ENCODE measurements at places on chromosomes 2 and 18.

DNA sequence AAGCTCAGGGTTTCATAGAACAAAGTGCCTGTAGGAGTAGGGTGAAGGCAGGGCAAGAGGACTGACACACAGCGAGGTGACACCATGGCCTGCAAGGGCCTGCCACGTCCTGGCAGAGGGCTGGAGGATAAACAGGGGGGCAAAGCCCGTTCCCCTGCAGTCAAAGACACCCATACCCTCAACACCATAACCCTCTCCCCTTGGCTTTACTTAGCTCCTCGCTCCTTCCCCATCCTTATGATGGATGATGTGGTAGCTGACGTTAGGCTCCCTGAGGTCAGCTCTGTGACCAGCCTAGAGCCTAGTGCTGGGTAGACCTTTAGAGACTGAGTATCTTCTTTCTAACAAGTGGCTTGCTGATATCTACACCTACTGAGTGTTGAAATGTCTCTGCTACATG lies 683.3 kb upstream of the HS6ST1 start:
- no peak overlapping the region for H3K4me3 ChIP-seq
- no peaks in the 10 kb centered on the region for H3K36me3 ChIP-seq
- no peak for DNase-seq
- H3K27me3 ChIP-seq: no peaks in the 10 kb centered on the region

DNA sequence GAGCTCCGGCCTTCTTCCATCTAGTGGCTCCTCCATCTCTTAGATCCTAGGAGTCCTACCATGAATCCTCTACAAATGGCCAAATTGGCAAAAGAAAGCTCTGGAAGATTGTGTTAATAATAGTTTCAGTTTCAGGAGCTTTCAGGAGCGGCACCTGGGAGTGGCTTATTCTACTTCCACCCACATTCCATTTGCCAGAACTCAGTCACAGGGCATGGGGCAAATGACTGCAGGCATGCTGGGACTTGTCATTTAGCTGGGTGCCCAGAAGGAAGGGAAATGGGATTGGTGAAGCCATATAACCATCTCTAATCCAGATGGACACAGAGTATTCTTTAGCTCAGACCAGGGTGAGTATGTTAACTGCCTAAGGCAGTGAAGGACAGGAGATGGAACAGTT lies 3.6 kb upstream of the LRATD1 start:
- H3K27me3 ChIP-seq: peaks cover 33% of the 10 kb centered on the region
- H3K27ac ChIP-seq: no peak overlapping the region
- no peak for DNase-seq
- H3K4me3 ChIP-seq: no peak overlapping the region
- H3K36me3 ChIP-seq: no peaks in the 10 kb centered on the region
- H3K4me1 ChIP-seq: no peaks in the 10 kb centered on the region

DNA sequence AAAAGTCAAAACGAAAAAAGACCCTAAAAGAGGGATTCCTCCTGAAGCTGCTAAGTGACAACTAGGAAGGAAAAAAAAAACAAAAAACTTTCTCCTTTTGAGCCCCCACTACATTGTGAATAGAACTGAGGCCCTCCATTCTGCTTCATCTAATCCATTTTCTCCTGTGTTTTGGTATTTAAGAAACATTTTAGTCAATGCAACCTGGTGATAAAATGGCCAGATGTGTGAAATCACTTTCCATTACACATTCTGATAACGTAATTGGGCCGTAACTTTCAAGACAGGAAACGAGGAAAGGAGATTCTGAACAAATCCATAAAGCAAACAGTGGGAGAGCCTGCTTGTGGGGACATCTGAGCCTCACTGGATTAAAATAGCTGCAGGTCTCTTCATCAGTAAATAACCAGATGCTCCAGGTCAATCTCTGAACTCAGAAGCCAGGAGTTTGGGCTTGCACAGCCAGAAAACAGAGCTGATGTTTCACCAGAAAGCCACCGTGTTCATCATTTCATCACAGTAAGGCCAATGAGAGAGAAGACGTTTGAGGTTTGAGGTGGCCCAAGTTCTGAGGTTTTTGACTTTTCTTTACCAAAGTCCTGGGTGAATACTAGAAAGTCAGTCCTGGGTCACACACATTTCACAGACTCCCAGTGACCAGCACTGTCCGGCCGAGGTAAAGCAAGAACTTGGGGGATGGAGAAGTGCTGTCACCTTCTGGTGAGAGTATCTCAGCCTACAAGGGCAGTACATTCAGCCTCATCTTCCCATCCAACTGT lies 47.8 kb downstream of the TGFA start:
- DNase-seq: no peak
- no peaks in the 10 kb centered on the region for H3K36me3 ChIP-seq
- no peaks in the 10 kb centered on the region for H3K4me1 ChIP-seq
- no peak overlapping the region for H3K4me3 ChIP-seq
- H3K27ac ChIP-seq: no peak overlapping the region

- no peaks in the 10 kb centered on the region for H3K27me3 ChIP-seq
- no peaks in the 10 kb centered on the region for H3K36me3 ChIP-seq
- H3K27ac ChIP-seq: no peak overlapping the region
- no peak for DNase-seq
- peaks cover 12% of the 10 kb centered on the region for H3K4me1 ChIP-seq
- H3K4me3 ChIP-seq: no peak overlapping the region
Measured at GRCh38 chr18:76487070-76487469, 8.0 kb downstream of the ZNF516 start.

DNA sequence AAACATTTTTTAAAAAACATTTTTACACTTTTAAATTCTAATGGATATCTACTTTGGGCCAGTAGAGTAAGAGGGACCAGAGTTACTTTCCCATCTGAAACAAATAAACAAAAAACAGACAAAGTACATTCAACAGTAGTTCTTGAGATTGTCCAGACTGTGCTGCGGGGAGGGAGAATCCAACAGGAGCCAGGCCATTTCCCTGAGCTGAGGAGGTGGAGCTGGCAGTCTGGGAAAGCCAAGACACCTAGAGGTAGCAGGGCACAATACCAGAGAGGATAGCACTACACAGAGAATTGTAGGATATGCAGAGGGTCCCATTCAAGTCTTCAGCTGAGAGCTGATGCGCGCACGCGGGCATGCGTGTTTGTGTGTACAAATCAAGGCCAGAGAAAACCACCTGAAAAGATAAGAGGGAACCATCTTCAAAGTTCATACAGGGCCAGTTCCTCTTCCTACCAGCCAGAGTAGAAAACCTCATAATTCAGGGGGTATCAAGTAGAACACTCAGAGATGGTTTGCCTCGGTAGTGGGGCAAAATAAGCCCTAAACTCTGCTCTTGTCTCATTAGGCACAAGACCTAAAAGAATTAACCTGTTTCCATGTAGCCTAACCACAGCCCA lies 44.0 kb downstream of the PTRHD1 start:
- no peaks in the 10 kb centered on the region for H3K4me1 ChIP-seq
- no peak for DNase-seq
- no peak overlapping the region for H3K4me3 ChIP-seq
- H3K36me3 ChIP-seq: peaks cover 47% of the 10 kb centered on the region
- H3K27ac ChIP-seq: no peak overlapping the region

DNA sequence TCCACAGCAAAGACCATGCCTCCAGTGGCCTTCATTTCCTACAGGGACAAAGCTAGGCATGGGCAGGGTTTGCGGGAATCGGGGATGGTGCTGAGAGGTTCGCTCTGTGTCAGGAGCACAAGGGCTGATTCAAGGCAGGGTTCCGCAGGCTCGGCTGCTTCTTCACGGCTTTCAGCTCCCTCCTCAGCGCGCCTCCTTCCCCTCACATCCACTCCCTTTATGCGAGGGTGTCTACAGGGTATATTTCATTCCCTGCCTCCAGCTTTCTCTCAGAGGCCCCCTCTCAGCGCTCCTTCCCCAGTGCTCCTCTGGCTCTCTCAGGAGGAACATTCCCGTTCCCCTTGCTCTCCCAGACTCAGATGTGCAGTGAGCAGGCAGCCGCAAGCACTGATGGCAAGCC lies 78.7 kb upstream of the ASB18 start:
- no peaks in the 10 kb centered on the region for H3K27me3 ChIP-seq
- H3K4me1 ChIP-seq: no peaks in the 10 kb centered on the region
- DNase-seq: no peak
- no peak overlapping the region for H3K27ac ChIP-seq

DNA sequence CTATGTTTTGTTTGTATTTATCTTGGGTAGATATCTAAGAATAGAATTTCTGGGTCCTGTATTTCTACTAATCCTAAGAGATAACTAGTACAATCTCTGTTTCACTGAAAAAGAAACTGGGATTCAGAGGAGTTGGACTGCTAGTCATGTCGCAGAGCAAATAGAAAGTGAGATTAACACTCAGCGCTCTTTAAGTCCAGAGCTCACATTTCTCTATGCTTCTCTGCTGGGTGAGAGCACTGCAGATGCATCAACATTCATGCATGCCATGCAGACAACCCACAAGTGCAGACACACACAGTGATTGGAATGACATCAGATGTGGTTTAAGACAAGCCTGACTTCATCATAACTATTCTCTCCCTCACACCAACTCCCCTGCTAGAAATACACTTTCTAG lies 563.8 kb downstream of the TDRD15 start:
- no peaks in the 10 kb centered on the region for H3K27me3 ChIP-seq
- H3K4me3 ChIP-seq: no peak overlapping the region
- no peak overlapping the region for H3K27ac ChIP-seq
- DNase-seq: no peak
- no peaks in the 10 kb centered on the region for H3K4me1 ChIP-seq
- no peaks in the 10 kb centered on the region for H3K36me3 ChIP-seq

DNA sequence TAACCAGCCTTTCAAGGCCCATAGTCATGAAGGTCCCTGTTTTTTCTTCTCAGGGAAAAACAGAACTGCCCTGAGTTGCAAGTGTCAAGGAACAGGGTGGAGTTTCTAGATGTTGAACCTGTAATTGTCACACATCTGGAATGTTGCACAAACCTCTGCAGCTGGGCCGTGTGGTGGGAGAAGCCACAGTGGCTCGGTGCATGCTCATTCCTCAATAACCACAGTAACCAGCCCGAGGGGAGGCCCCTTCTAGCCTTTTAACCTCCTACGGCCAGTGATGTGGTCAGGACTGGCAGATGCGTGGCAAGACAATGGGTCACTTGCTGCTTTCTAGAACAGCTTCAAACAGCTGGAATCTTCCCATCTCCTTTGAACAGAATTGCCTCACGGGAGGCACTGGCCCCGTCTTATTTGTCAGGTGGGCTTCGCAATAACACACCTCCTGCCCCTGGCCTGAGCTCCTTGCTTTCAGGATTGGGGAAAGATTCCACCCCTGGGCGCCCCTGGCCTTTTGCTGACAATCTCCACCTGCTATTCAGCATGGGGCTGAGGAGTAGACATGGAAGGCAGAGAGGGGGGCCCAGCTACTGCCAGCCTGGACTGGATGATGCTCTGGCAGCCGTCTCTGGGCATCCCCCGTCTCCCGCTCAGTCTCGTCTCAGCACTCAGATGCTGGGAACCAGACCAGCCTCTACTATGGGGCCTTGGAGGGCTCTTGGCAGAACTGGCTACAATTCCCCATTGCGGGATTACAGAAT lies 102.9 kb downstream of the KLHL29 start:
- H3K4me3 ChIP-seq: no peak overlapping the region
- H3K36me3 ChIP-seq: no peaks in the 10 kb centered on the region
- H3K4me1 ChIP-seq: no peaks in the 10 kb centered on the region
- DNase-seq: no peak
- no peaks in the 10 kb centered on the region for H3K27me3 ChIP-seq
- no peak overlapping the region for H3K27ac ChIP-seq

GRCh38 chr2:36530178-36530982 lies 67.6 kb downstream of the FEZ2 start:
- peaks cover 19% of the 10 kb centered on the region for H3K36me3 ChIP-seq
- H3K27ac ChIP-seq: peak overlapping the region; percentile 71
- no peak for DNase-seq

DNA sequence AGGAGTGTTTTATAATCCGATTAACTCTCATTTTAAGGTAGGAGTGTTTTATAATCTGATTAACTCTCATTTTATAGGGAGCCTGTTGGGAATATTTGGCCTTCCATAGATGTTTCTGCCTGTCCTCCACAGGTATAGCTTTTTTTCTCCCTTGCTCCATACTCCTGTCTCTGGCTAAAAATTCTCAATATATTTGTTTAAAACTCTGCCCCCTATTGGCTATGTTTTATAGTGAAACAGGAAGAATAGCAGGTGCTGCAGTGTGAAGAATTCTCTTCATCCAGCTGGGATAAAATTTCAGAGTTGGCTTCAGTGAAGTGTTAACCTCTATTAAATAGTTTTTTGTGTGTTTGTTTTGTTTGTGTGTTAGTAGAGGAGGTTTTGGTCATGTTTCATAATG lies 1046.0 kb upstream of the TMEFF2 start:
- H3K4me1 ChIP-seq: no peaks in the 10 kb centered on the region
- H3K36me3 ChIP-seq: no peaks in the 10 kb centered on the region
- DNase-seq: no peak
- H3K27me3 ChIP-seq: no peaks in the 10 kb centered on the region
- no peak overlapping the region for H3K4me3 ChIP-seq
- H3K27ac ChIP-seq: no peak overlapping the region

- H3K36me3 ChIP-seq: peaks cover 23% of the 10 kb centered on the region
- H3K27me3 ChIP-seq: no peaks in the 10 kb centered on the region
- no peak for DNase-seq
- H3K4me3 ChIP-seq: no peak overlapping the region
Measured at GRCh38 chr2:222569826-222570225, 86.1 kb downstream of the FARSB start.

- H3K4me1 ChIP-seq: peaks cover 48% of the 10 kb centered on the region
- no peak overlapping the region for H3K4me3 ChIP-seq
- no peak for DNase-seq
Measured at GRCh38 chr18:57433482-57433881, 1.7 kb upstream of the ONECUT2 start.

DNA sequence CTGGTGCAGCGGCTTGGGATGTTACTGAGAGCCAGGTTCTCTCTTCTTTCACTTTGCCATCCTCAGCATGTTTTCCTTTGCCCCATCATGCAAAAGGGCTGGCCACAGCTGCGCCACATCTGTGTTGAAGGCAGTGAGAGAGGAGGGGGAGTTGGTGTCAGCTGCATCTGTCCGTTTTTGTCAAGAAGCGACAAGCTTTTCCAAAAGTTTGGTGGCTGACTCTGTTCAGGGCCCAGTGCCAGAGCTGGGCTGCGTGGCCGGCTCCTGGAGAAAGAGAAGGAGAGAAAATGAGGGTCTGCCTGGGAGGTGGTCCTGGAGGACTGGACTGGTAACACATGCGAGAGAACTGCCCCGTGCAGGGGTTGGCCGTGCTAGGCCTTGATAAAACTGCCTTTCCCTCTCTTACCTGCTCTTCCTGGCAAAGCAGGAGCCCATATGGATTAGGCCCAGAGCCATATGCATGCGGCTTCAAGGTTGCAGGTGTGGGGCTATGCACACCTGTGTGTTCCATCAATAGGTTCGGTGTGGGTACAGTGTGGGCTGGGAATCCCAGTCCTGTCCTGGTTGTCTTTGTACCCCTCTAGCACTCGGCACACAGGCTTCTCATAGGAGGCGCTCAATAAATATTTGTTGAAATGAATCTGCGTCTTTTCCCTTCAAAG lies 9.0 kb downstream of the RNF144A start:
- no peaks in the 10 kb centered on the region for H3K27me3 ChIP-seq
- DNase-seq: no peak
- no peaks in the 10 kb centered on the region for H3K36me3 ChIP-seq
- no peak overlapping the region for H3K4me3 ChIP-seq
- no peaks in the 10 kb centered on the region for H3K4me1 ChIP-seq
